IgD-negative memory B cell (primary cell): ENCODE measurements at places on chromosomes 12 and 14. TPM values are rescaled to one million over a fixed set of nuclear protein-coding genes. Genes with fewer than 3 reads are reported as not detected.

CISTR gene
- not detected for polyA plus RNA-seq

MYO1H gene
- not detected for polyA plus RNA-seq

BICDL1 gene
- 1.1 TPM for polyA plus RNA-seq

MGP gene
- not detected for polyA plus RNA-seq

CCDC88C gene
- polyA plus RNA-seq, result 30.5 TPM

KRT77 gene
- polyA plus RNA-seq, result not detected

SLC38A6 gene
- polyA plus RNA-seq, result 3.5 TPM

LIN7A gene
- not detected for polyA plus RNA-seq

NEUROD4 gene
- polyA plus RNA-seq, result not detected

CMTM5 gene
- polyA plus RNA-seq, result 0.80 TPM

CLEC4D gene
- polyA plus RNA-seq, result not detected

HIGD1C gene
- 1.4 TPM for polyA plus RNA-seq

FBXO33 gene
- polyA plus RNA-seq, result 10.5 TPM

ABCC9 gene
- not detected for polyA plus RNA-seq

ATP5MC2 gene
- polyA plus RNA-seq, result 707 TPM

CARMIL3 gene
- 0.35 TPM for polyA plus RNA-seq

OR6C76 gene
- not detected for polyA plus RNA-seq

RIMBP2 gene
- polyA plus RNA-seq, result not detected

EIF2S3B gene
- polyA plus RNA-seq, result 0.41 TPM

SCN8A gene
- 0.85 TPM for polyA plus RNA-seq

GRIN2B gene
- polyA plus RNA-seq, result not detected

OTUB2 gene
- 0.19 TPM for polyA plus RNA-seq

FAIM2 gene
- polyA plus RNA-seq, result not detected

DEGS2 gene
- polyA plus RNA-seq, result 6.5 TPM

MGAT2 gene
- 31.3 TPM for polyA plus RNA-seq

POTEG gene
- polyA plus RNA-seq, result not detected

PARP11 gene
- 8.3 TPM for polyA plus RNA-seq

AICDA gene
- polyA plus RNA-seq, result 2.1 TPM

RBMS2 gene
- polyA plus RNA-seq, result 0.28 TPM

TAS2R8 gene
- polyA plus RNA-seq, result not detected

TTC7B gene
- polyA plus RNA-seq, result 0.89 TPM

KRT6C gene
- polyA plus RNA-seq, result not detected

RNFT2 gene
- 3.3 TPM for polyA plus RNA-seq

LALBA gene
- not detected for polyA plus RNA-seq

OR10A7 gene
- polyA plus RNA-seq, result not detected

RNASE2 gene
- 0.45 TPM for polyA plus RNA-seq

TMEM132C gene
- polyA plus RNA-seq, result not detected

TMEM229B gene
- polyA plus RNA-seq, result 7.0 TPM

TDRD9 gene
- polyA plus RNA-seq, result 2.0 TPM

STXBP6 gene
- polyA plus RNA-seq, result not detected

PYGL gene
- polyA plus RNA-seq, result 0.20 TPM

SLC17A8 gene
- not detected for polyA plus RNA-seq

ATF7 gene
- 14.4 TPM for polyA plus RNA-seq

PZP gene
- polyA plus RNA-seq, result not detected

AQP2 gene
- not detected for polyA plus RNA-seq

MIPOL1 gene
- not detected for polyA plus RNA-seq

FAM181A gene
- polyA plus RNA-seq, result not detected
